Mesenteric fat pad (tissue), 1 donor: ENCODE measurements at places on chromosomes 2 and 18. TPM values are rescaled to one million over a fixed set of nuclear protein-coding genes. Genes with fewer than 3 reads are reported as not detected.
A peak's percentile ranks its signal among the peaks of the same experiment; 100 is the strongest.

DNA sequence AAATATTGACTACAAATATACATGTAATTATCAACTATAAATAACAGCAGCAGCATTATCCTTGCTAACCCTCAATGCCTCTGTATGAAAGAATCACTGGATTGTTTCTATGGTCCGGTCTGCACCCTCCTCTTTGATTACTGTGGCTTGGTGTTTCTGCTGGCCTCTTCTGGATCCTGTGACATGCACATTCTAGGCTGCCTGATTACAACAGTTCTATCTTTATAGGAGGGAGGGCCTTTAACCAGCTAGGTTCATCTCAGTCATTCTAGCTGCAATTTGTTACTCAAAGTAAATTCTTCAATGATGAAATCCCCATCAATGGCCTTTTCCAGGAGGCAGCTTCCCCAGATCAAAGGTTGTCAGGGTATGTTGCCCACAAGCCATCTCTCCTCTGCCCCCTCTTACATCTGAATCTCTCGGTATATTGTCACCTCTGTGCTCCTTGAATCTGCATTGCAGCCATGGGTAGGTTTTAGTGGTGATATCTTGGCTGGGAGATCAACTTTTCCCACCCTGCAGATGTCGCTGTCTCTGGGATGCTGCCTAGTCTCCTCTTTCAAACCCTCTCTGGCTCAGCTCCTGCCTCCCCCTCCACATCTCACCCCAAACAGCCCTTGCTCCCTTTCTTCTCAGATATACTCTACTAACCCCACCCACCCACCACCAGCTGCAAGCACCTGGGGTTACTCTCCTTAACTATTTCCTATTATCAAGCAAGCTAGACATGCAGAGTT lies 106.2 kb upstream of the BZW1 start:
- DNase-seq: no peak

The NEU2 gene
- total RNA-seq: not detected

- DNase-seq: no peak
Observed at GRCh38 chr2:118830881-118831280, 16.6 kb downstream of the EN1 start.

- no peak for DNase-seq
Observed at GRCh38 chr2:174802459-174802858, 38.2 kb upstream of the CHRNA1 start.

- DNase-seq: peak; percentile 82
Observed at GRCh38 chr2:72113847-72114692, 33.6 kb downstream of the CYP26B1 start.

DNA sequence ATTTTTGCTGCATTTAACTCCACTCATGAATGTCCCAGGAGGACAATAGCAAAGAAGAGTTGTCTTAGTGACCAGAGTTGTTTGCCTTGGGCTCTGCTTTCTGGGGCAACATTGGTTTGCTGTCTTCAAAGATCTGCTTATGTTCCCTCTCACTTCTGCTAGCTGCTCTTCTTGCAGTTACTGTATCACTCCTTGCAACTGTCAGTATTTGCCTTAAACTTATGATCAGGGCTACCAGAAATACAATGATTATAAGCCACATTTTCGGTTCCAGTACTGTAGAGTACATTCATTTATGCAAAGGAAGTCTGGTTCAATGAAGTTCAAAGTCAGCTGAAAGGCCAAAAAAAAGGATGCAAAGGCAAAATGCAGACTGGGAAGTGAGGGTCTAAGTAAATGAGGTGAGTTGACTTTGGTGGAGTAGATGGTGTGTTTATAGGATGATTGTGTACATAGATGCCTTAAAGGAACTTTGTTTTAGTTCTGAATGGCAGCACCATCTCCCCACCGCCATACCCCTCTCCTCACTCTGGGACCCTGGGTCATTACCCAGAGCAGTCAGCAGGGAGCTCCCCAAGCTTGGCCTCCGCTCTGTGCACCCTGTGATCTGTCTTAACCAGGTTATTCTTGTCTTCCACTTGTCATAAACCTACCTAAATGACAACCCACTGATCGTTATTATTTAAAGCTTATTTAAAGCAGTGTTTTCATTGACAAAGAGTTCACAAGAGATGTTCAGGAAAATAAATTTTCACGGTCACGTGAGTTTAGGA lies 236.0 kb downstream of the DOK6 start:
- no peak for DNase-seq

DNA sequence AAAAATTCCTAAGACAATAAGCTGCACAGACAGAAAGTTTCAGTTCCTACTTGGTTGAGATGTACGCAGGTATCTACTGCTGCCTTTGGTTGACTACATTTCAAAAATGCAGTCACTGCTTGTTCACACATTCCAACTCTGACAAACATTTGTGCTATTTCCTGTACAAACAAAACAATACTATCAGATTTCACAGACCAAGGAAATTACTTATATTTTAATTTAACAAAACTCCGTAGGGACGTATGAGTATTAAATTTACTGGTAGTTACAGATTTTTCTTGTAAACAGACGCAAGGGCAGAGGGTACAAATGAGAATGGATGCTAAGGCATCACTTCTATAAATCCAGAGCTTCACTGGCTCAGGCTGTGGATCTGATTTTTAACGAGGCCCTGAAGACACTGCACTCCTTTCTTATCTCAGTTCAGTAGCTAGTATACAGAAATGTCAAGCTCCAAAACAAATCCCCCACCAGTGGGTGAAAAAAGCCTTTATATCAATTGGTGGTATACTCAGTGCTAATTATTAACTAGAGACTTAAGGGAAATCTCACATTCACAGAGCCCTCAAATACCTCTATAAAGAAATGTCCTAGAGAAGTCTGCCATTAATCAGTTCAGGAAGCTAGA lies 31.7 kb upstream of the TTC32 start:
- DNase-seq: no peak

The AP1S3 gene
- 0.61 TPM for total RNA-seq

GRCh38 chr2:106547164-106547903 lies 60.2 kb downstream of the CD8B2 start:
- DNase-seq: no peak

The KIAA2012 gene
- total RNA-seq: not detected

The KIF1A gene
- total RNA-seq: not detected

GRCh38 chr2:182319556-182320505 lies 107.0 kb downstream of the PDE1A start:
- no peak for DNase-seq

The CXCR4 gene
- total RNA-seq: 13.2 TPM

DNA sequence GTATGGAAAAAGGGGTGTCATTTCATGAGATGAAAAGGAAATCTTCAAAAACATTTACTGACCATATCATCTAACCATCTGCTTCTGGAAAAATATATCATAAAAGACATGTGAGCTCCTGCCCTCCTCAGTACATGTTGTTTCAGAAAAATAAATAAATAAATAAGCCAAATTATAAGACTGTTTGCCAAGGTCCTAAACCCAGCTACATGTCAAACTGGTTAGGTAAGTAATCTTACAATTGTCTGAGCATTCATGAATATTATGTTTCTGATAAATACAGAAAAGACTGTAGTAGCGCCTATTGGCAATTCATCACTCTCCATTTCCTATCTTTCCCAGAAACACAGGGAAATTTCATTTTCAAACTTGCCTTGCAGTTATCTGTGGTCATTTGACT lies 138.9 kb upstream of the SETBP1 start:
- no peak for DNase-seq

DNA sequence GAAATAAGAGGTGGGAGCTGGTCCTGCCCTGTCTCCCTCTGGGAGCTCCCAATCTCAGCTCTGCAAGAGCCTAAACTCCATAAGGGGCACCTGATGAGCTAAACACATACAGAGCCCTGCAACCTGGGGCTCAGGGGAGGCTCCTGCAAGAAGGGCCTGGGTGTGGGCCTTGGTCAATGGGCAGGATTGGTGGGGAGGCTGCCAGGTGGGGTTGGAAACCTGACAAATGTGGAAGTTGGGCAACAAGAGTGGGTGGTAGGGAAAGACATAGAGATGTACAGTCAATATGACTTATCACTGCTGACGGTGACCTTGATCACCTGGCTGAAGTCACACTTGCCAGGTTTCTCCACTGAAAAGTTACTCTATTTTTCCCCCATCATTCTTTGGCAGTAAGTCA lies 209.9 kb downstream of the TTC32 start:
- no peak for DNase-seq

- no peak for DNase-seq
Observed at GRCh38 chr18:68660354-68661183, 54.3 kb downstream of the TMX3 start.

The ALPP gene
- not detected for total RNA-seq

The POTEC gene
- total RNA-seq: not detected

DNA sequence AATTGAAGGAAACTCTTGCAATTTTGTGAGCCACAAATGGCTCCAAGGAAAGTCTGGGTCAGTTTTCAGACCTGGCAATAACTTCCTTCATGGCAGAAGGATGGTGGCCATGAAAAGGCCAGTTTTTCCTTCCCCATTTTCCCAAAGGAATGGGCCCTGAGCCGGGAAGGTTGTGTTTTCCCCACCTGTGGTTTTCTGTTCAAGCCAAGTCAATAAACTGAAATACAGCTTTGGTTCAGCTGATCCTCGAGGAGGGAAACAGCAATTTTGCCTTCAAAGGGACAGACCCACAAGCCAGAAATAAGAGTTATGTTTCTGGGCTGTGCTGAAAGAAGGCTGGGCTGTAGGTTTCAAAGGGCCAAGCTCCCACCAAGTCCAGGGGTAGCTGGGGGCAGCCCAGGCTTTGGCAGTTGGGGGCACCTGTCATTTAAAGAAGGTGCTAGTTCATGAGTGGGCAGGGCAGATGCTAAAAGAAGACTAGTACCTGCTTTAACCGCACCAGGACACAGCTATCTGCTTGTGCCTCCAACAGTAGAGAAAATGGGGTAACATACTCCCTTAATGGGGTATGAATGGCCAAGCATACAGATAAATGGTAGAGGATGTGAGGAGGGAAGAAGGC lies 97.0 kb downstream of the TTC32 start:
- DNase-seq: no peak

GRCh38 chr2:163701399-163702195 lies 34.2 kb downstream of the FIGN start:
- DNase-seq: no peak

- DNase-seq: no peak
Observed at GRCh38 chr2:228705318-228705717, 523.8 kb upstream of the SPHKAP start.

DNA sequence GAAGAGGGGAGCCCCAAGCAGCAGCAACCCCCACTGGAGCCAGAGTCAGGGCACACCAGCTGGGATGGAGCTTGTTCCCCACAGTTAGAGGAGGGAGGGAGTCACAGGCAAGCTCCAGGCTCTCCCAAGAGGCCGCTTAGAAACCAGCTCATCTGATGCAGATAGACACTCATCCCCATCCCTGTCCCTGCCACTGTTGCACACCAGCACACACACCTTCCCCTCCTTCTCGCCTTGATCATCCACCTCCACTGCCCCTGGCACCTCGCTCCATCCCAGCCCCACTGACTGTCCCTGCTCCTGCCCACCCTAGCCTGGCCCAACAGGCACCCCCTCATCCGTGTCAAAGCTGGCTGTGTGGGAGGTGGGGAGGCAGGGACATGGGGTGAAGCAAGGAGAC lies 1.5 kb upstream of the RUFY4 start:
- DNase-seq: peak; percentile 88

DNA sequence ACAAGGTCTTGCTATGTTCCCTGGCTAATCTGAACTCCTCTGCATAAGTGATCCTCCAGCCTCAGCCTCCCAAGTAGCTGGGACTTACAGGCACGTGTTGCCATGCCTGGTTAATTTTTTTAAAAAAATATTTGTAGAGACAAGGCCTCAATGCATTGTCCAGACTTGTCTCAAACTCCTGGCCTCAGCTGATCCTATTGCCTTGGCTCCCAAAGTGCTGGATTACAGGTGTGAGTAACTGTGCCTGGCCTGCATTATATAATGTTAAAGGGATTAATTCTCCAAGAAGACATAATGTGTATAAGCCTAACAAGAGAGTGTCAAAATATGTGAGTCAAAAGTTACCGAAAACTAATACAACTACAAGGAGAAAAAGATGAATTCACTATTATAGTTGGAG lies 32.2 kb downstream of the BUB1 start:
- no peak for DNase-seq

GRCh38 chr18:31819106-31819924 lies 58.6 kb upstream of the SLC25A52 start:
- no peak for DNase-seq

GRCh38 chr2:55862673-55863390 lies 60.8 kb downstream of the EFEMP1 start:
- DNase-seq: no peak

- DNase-seq: no peak
Observed at GRCh38 chr2:197256021-197256420, 54.6 kb downstream of the ANKRD44 start.

- DNase-seq: no peak
Observed at GRCh38 chr2:218781691-218782527, at the start of gene CYP27A1. TSS of gene CYP27A1 (plus strand) at chr2:218782147. CDS start at chr2:218782183, 36 bp downstream.

DNA sequence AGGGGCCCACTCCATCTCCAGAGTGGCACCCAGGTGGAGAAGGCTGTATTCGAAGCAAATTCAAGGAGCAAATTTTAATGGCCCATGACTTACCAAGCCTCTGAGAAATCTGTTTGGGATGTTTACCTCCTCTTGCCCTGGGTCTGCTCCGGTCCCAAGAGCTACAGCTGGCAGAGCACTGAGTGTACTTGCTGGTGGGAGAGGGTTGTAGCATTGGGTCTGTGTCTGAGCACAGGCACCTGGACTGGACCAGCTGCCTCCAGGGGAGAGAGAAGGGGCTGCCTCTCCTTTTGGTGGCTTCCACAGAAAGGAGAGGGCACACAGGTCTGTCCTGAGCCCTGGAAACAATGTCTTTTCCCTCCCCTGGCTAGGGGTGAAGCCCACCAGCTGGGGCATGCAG lies 9.8 kb downstream of the EN1 start:
- DNase-seq: no peak

DNA sequence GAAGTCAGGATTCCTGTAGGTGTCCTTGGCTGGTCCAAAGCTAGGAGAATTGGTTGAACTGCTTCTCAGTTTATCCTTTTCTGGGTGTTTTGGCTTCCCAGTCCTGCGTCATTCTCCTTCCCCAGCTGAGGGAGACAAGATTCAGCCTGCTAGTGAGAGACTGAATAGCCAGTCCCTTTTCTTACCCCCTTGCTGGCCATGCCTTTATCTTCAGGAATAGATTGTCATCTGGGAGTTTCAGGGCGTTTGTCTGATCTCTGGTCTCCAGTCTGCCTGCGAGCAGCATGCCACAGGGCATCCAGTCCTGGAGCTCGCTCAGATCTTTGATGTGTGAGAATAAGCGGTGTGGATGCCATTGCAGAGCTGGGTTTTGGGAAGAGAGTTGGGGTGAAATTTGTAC lies 5.8 kb downstream of the MYO1B start:
- no peak for DNase-seq

DNA sequence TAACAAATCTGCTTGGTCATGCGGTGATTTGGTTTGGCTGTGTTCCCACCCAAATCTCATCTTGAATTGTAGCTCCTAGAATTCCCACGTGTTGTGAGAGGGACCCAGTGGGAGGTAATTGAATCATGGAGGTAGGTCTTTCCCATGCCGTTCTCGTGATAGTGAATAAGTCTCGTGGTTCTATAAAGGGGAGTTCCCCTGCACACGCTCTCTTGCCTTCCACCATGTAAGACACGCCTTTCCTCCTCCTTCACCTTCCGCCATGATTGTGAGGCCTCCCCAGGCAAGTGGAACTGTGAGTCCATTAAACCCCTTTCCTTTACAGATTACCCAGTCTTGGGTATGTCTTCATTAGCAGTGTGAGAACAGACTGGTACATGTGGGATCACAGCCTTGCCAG lies 36.7 kb downstream of the TRABD2A start:
- peak; percentile 16 for DNase-seq
